ENCODE measurements at places on chromosomes 16 and 17.

- no peak for DNase-seq
These were observed 17.6 kb downstream of the SPAG9 start for GRCh38 chr17:51103050-51103449.

- no peak for DNase-seq
These were observed 442.8 kb downstream of the HS3ST4 start for GRCh38 chr16:26134588-26134987.

- DNase-seq = no peak
These were observed 26.5 kb downstream of the MAP1LC3B start for GRCh38 chr16:87418644-87419043.

DNA sequence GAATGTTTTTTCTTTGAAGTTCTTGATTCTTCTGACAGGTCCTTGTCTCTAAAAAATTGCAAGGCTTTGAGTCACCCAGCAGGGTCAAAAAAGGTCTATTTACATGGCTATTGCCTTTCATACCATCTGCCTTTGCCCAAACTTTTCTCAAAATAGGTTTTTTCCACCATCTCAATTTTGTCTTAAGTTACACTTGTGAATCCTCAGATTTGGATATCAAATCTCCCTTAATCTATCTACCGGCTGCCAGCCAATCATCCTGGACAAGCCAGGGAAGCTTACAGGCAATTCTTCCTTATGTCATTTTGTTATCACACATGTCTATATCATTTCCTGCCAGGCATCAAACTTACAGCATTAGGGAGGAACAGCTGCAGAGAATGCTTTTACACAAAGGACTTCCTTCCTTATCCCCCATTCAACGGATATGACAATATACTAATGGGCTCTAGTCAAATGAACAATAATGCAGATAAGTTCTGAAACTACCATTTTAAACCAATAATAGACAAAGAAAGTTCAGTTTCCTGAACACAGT lies 104.1 kb upstream of the CORO6 start:
- peak; percentile 31 for DNase-seq

DNA sequence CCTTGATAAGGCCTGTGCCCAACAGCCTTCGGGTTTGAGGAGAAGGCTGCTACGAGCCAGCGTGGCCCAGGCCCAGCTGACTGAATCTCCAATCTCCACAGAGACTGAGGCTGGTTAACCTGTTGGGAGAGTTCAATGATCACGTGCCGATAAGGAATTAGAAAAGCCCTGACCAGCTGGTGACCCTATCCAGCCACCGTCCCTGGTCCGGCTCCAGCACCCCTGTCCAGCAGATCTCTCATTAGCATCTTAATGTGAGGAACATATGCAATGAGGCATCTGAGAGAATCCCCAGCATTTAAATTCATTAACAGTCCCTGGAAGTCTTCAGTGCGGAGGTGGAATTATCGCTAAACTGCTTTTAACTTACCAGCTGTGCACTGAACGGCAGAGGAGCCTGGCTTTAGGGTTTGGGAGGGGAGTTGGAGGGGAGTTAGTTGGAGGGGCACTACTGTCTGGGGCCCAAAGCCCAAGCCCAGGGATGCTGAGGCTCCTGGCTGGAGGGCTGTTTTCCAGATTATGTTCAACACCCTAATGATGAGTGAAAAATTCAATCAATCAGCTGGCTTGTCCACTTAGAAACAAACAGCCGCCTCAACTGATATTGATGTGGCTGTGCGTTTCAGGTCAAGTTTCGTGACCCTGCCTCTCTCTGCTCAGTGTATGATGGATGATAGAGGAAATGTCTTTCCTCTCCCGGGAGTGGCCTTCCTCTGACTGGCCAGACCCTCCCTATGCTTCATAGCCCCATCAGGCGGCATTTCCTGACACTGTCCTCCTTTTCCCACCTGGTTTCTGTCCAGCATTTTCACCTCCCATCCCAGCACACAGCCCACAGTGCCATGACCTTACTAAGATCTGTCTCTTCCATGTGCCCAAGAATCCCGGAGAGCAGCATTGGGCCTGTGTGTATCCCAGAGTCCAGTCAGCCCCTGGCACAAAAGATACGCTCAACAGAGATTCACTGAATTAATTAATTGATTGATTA lies 184.5 kb downstream of the CCT6B start:
- no peak for DNase-seq

- peak; percentile 51 for DNase-seq
These were observed 5.8 kb upstream of the ARMC5 start for GRCh38 chr16:31453255-31454204.

DNA sequence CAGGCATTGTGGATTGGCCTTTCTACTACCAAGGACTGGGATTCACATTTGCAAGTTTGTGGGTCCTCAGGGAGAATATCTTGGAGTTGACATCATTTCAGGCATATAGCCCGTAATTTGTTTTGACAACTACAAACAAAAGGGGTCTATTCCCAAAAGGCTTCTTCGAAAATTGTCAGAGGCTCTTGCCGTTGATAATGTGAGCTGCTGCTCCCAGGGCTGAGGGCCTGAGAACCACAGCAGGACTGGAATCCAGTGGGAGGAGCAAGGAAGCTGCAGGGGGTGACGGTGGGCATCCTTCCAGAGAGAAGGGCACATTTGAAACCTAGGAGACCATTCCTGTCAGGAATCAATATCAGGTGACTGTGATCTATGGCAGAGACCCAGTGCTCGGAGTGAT lies 761.6 kb upstream of the RBFOX1 start:
- DNase-seq = no peak

DNA sequence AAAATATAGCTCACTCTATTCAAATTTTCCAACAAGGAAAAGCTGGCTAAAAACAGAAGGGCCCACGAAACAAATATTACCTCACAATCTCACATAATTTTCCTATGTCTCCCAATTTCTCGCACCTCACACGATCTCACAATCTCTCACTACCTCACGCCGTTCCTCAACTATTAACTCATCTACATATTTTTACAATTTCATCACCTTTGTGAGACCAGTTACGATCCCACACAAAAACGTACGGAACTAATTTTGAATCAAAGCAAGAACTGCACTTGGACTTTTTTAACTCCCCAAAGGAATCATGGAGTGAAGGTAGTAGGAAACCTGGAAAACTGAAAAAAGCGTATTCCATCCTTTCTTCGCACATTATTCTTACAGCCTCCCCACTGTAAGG lies 1.1 kb downstream of the CBX1 start:
- DNase-seq = peak; percentile 69

DNA sequence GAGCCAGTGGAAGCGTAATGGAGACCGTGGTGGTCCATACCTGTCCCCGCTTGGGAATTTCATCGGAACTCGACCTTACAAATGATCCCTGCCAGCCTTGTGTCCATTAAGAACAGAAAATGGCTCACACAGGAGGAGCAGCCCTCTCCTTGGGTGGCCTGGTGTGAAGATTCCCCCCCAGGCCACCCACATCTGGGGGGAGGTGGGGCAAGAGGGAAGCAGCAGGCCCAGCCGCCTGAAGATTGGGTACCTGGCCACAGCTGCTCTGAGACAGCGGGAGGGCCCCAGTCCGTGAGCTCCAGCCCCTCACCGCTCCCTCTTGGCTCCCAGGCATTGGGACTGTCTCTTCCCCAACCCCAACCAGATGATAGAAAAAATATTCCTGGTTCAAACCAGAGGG lies 277.8 kb upstream of the FOXF1 start:
- no peak for DNase-seq

- no peak for DNase-seq
These were observed 23.5 kb downstream of the USP36 start for GRCh38 chr17:78817123-78817522.

DNA sequence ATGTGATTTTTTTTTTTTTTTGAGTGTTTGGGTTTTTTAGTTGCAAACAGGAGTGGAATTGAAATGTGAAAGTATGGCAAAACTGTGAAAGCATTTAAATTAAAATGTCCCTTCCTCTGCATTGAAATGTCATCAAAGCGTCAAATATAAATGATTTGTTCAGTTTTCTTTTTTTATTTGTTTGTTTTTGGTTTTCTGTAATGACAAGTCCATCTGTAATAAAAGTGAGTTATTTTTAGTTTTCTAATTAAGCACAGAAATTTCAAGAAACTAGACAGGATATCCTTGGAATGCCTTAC lies 1.9 kb upstream of the TOB1 start:
- DNase-seq = no peak

DNA sequence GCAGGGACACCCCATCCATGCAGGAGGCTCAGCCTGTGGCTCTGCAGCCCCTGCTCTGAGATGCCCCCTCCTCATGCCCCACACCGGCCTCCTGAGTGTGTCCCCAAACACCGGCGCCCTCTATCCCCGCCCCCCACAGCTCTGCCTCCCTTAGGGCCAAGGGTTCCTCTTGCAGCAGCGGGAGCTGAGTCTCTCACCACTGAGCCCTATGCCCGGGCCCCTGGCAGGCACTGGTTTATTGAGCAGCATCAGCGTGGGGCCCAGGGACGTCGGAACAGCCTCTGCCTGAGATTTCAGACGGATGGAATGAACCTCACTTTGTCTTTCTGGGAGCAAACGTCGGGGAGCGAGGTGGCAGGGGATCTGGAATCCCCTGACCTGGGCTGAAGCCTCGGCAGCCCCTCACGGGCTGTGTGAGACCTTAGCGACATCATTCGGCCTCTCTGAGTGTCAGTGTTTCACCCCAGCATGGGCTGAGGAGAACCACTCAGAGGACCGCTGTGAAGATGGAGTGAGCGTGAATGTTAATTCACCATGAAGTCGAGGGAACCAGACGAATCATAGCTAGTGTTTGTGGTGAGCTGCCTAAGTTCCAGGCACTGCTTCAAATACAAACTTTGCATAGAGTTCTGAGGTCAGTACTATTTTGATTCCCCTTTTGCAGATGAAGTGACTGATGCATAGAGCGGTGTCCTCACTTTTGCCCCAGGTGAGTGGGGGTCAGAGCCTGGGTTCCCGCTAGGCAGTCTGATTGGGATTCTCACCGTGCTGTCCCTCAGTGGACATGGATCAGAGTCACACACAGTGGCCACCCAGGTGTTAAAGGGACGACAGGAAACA lies 5.3 kb upstream of the C16orf74 start:
- DNase-seq = peak; percentile 31

DNA sequence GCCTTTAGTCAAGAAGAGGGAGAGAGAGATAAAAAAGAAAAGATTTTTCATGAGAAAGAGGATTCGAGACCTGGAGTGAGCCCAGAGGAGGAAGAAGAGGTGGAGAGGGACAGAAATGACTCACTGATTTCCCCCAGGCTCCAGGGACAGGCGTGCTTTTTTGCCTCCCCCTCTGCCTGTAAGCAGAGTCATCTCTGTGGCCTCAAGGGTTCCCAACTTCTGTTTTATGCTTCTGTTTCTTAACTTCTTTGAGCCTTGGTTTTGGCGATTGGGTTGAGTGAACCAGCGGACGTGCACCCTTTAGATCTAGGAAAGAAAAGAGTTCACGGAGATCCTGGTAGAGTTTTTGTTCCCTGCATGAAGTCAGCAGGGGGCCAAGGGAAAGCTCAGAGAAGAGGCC lies 147.9 kb upstream of the NOL11 start:
- DNase-seq = no peak

DNA sequence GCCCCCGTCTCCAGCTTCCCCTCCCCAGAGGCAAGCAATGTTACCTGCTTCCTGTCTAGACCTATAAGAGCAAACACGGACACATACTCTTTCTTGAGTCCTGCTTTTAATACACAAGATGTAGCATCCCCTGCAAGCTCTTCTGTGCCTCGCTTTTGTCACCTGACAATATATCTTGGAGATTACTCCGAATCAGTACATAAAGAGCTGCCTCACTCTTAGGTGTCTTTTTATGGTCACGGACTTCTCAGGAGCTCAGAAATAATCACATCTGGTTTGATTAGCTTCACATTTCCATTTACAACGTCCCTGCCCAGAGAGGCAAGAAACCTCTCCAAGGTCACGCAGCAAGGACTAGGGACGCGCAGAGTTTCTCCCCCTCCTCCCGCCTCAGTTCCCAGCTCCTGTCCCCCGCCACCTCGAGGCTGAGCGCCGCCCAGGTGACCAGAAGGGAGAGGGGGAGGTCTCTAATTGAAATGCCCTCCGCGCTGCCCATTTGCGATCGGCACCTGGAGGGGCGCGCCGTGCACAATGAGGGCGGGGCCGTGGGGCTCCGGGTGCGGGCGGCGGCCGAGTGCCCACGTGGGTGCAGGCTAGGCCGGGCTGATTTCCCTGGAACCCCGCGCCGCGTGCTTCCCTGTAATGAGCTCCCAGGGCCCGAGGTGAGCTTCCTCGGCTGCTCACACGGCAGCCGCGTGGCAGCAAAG lies 13.8 kb upstream of the SEZ6 start:
- DNase-seq = no peak

DNA sequence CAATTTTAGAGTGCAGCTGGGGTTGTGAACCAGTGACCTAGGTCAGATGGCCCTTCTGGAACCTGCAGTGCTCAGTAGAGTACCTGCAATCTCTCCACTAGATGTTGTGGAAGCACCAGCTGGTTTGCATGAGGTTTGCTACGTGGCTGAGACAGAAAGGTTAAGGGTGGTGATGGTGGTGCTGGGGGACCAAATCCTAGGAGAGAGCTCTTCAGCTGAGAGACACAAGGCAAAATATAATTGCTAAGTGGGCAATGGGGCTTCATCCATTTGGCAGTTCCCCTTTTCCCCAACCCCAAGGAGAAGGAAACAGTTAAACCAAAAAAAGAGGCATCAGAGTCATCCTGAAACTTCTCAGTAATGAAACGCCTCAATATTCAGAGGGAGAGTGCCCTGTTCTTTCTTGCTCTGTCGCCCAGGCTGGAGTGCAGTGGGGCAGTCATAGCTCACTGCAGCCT lies 13.9 kb downstream of the ITPRIPL2 start:
- no peak for DNase-seq

- no peak for DNase-seq
These were observed 68.3 kb downstream of the MPRIP start for GRCh38 chr17:17110520-17110919.

DNA sequence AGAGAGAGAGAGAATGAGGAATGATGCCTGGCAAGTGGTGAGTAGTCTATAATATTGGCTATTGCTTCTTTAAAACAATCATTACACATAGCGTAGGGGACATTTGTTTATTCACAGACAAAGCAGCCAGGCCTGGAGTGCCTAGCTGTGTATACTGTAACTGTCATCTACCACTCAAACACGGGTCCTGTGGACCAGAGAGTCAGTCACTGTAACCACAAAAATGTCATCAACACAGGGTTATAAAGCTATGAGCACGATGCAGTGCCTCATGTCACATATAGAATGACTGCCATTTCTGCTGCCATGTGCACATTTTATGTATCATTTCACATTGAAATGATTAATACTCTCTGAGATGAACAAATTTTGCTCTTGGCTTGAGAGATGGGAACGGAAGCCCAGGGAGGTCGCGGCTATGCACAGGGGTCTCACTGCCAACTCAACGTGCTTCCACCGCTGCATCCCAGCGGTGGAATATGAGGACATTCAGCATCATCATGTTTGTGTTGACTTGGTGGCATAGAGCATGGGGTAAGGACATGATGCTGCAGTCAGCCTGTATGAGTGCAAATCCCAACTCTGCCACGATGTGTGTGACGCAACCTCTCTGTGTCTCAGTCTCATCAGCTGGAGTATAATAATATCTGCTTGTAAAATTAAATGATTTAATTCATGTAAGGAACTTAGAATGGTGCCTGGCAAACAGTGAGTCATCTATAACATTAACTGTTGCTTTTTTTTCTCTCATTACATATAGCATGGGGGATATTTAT lies 3.3 kb downstream of the MT1H start:
- peak; percentile 28 for DNase-seq

- no peak for DNase-seq
These were observed 872 bp downstream of the ELMO3 start for GRCh38 chr16:67199808-67200198.

GRCh38 chr16:72552654-72553053 lies 380.7 kb upstream of the PMFBP1 start:
- DNase-seq = no peak

- peak; percentile 71 for DNase-seq
These were observed 6.8 kb upstream of the TBC1D3B start for GRCh38 chr17:36183001-36183971.

Data from fibroblast of skin of abdomen (primary cell).